ENCODE measurements at places on chromosomes 4 and X.

GRCh38 chr4:39613093-39613656, 25.5 kb downstream of the SMIM14 start:
- no peak overlapping the region for H3K4me3 ChIP-seq
- H3K27ac ChIP-seq = 0 out of 2 replicates have a peak overlapping the region, but pooled peaks have one; percentile 2
- H3K36me3 ChIP-seq = no peaks in the 10 kb centered on the region

GRCh38 chr4:4333265-4333706, 43.2 kb downstream of the ZBTB49 start:
- no peak overlapping the region for H3K27ac ChIP-seq
- H3K4me3 ChIP-seq = peak overlapping the region; percentile 49
- peak; percentile 80 for DNase-seq
- no peaks in the 10 kb centered on the region for H3K36me3 ChIP-seq

DNA sequence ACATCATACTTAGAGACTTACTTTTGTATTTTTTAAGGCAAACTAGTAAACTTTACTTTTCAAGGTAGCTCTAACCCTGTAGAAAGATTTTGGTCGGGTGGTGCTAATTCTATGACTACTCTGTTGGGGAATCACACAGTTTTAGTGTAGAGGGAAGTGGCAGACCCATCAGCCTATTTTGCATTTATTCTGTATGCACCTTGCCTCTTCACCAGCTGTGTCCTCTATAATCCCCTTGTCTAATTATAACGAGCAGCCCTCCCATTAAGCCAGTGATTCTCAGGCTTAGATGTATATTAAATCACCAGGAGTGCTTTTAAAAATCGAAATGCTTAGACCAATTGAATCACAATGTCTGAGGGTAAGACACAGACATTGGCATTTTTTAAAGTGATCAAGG, 78.1 kb downstream of the GALNT7 start:
- H3K4me3 ChIP-seq = no peak overlapping the region
- H3K27me3 ChIP-seq = peaks cover 70% of the 10 kb centered on the region
- DNase-seq = no peak
- no peak overlapping the region for H3K27ac ChIP-seq

- H3K4me1 ChIP-seq = no peaks in the 10 kb centered on the region
- no peak overlapping the region for H3K4me3 ChIP-seq
- H3K36me3 ChIP-seq = no peaks in the 10 kb centered on the region
- no peak overlapping the region for H3K27ac ChIP-seq
Observed at GRCh38 chr4:174406383-174406782, 115.9 kb downstream of the HPGD start.

DNA sequence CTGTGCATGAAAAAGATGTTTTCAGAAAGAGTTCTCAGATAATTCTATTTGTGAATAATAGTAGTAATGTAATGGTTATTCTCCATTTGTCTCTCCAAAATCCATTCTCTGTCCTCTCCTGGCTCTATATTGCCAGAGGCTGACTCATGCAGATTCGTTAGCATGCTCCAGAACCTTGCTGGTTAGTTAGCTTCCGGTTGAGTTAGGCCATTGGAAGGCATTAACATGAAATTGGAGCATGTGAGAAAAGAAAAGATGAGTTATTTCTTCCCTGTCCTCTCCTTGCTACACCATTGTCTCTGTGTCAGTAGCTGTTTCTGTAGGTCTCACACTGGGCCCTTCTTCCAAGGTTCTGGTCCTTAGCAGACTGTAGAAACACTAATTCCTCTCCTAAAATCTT, 23.5 kb upstream of the PRDM8 start:
- H3K4me1 ChIP-seq = peaks cover 43% of the 10 kb centered on the region
- 0 out of 2 replicates have a peak overlapping the region, but pooled peaks have one; percentile 17 for H3K4me3 ChIP-seq
- H3K27ac ChIP-seq = peak overlapping the region; percentile 81
- H3K27me3 ChIP-seq = no peaks in the 10 kb centered on the region
- no peaks in the 10 kb centered on the region for H3K36me3 ChIP-seq
- peak; percentile 94 for DNase-seq

DNA sequence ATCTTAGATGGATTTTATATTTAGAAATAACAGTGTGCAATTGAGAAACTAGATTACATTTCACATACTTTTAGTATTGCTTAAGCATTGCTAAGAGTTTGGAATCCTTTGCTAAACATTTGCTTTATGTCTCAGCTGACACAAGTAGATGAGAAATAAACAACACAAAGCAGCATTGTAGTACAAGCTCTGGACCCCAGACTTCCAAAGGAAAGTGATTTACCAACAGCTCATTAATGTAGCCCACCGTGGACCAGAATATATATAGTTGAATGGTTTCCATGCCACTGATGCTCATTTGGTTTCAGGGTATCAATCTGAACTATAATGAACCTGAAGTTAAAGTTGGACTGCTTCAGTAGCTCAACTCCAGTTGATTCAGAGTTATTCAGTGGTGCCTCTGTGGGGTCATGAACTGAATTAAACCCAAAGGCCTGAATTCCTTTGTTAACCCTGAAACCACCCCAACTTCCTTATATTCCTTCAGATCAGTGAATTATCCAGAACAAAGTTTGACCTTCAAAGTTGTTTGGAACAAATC, 132.1 kb upstream of the NEIL3 start:
- no peaks in the 10 kb centered on the region for H3K27me3 ChIP-seq
- no peaks in the 10 kb centered on the region for H3K36me3 ChIP-seq
- peak overlapping the region; percentile 24 for H3K4me3 ChIP-seq
- H3K27ac ChIP-seq = peak overlapping the region; percentile 72

DNA sequence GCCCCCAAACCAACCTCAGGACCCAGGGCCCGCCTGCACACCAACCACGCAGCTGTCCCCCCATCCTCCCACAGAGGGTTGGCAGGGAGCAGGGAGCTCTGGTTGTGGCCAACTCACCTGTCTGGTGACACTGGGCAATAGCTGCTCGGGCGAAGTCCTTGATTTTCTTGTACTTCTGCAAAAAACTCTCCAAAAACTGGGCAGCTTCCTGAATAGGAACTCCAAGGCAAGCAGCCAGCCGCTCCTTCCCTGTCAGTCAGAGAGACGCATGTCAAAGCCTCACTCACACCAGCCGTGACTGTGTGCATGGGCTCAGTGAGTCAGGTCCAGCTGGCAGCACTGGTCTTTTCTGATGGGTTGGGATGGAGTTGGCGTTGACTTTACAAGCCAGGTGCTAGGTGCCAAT, 26.4 kb downstream of the NAT8L start:
- H3K27me3 ChIP-seq = no peaks in the 10 kb centered on the region
- no peak for DNase-seq
- no peaks in the 10 kb centered on the region for H3K36me3 ChIP-seq
- no peak overlapping the region for H3K27ac ChIP-seq
- no peaks in the 10 kb centered on the region for H3K4me1 ChIP-seq

- no peaks in the 10 kb centered on the region for H3K27me3 ChIP-seq
- peaks cover 43% of the 10 kb centered on the region for H3K4me1 ChIP-seq
- no peak overlapping the region for H3K4me3 ChIP-seq
- H3K27ac ChIP-seq = peak overlapping the region; percentile 30
- no peaks in the 10 kb centered on the region for H3K36me3 ChIP-seq
- DNase-seq = peak; percentile 96
Observed at GRCh38 chr4:15695240-15695699, 7.6 kb upstream of the BST1 start.

GRCh38 chr4:109079731-109080130, 222.7 kb downstream of the COL25A1 start:
- H3K27me3 ChIP-seq = no peaks in the 10 kb centered on the region
- no peaks in the 10 kb centered on the region for H3K36me3 ChIP-seq
- no peak overlapping the region for H3K4me3 ChIP-seq
- no peak for DNase-seq

- H3K36me3 ChIP-seq = no peaks in the 10 kb centered on the region
- no peak overlapping the region for H3K4me3 ChIP-seq
- no peak overlapping the region for H3K27ac ChIP-seq
Observed at GRCh38 chrX:105375816-105376215, 155.3 kb upstream of the TEX13A start.

- no peaks in the 10 kb centered on the region for H3K36me3 ChIP-seq
- H3K4me1 ChIP-seq = no peaks in the 10 kb centered on the region
- no peak for DNase-seq
Observed at GRCh38 chr4:11729548-11729947, 300.9 kb upstream of the HS3ST1 start.

- no peak overlapping the region for H3K4me3 ChIP-seq
- no peak for DNase-seq
- no peaks in the 10 kb centered on the region for H3K27me3 ChIP-seq
- no peaks in the 10 kb centered on the region for H3K4me1 ChIP-seq
- H3K27ac ChIP-seq = no peak overlapping the region
Observed at GRCh38 chr4:95877636-95878035, 37.7 kb downstream of the PDHA2 start.

DNA sequence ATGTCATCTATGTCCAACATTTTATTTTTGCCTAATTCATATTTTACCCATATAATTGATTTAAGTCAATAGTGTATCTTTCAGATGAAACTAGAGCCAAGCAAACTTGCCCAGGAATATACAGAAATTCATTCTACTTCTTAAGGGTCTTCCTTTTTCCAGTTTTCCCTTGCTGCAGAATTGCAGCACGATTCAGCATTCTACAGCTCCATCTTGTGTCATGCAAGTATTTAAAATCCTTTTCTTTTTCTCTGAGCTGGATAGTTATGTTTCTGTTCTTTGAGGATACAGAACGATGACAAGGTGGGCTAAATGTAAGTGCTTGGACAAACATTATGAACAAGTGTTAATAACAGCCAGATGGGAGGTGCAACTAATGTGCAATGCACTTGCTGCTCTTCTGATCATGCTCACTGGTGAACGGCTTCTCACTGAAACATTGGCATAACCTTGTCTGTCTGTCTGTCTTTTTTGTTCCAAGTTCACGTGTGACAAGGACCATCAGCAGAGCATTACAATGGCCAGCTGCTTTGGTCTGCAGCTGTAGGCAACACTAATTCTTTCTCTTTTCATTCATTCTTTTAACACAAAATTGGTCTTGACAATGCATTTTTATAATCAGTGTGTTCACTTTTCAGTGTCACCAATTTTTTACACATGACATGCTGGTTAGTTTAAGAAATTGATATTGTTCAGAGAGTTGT, 1821.7 kb downstream of the ARAP2 start:
- H3K27me3 ChIP-seq = no peaks in the 10 kb centered on the region
- H3K4me3 ChIP-seq = no peak overlapping the region
- H3K36me3 ChIP-seq = no peaks in the 10 kb centered on the region
- no peaks in the 10 kb centered on the region for H3K4me1 ChIP-seq

GRCh38 chr4:4864940-4865704, 5.7 kb downstream of the MSX1 start:
- H3K27ac ChIP-seq = no peak overlapping the region
- no peak overlapping the region for H3K4me3 ChIP-seq
- no peak for DNase-seq
- H3K4me1 ChIP-seq = no peaks in the 10 kb centered on the region

- H3K27me3 ChIP-seq = no peaks in the 10 kb centered on the region
- no peaks in the 10 kb centered on the region for H3K36me3 ChIP-seq
- no peak overlapping the region for H3K4me3 ChIP-seq
- H3K27ac ChIP-seq = no peak overlapping the region
- H3K4me1 ChIP-seq = peaks cover 20% of the 10 kb centered on the region
- no peak for DNase-seq
Observed at GRCh38 chr4:89322671-89323070, 15.1 kb upstream of the GPRIN3 start.

DNA sequence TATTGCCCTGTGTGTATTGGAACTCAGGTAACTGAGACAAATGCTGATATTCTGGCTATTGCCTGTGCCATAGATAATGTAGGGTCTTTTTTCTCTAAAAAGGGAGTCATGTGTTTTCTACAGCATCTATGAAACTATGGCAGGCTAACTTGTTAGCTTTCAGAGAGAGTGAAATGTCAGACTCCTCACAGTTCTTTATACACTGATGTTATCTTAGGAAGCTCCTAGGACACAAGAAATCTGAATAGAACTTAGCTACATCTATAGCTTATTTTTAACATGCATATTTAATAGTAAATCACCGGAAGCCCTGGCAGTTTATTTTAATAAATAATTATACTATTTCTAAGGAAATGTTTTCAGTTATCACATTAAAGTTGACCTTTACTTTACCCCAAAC, 369.6 kb downstream of the NAF1 start:
- no peak overlapping the region for H3K27ac ChIP-seq
- no peaks in the 10 kb centered on the region for H3K4me1 ChIP-seq
- no peaks in the 10 kb centered on the region for H3K27me3 ChIP-seq
